ENCODE measurements at places on chromosomes 6 and 20.

GRCh38 chr6:137357263-137357947, 136.8 kb downstream of the OLIG3 start:
- DNase-seq = no peak

GRCh38 chr6:14478381-14479225, 361.0 kb downstream of the CD83 start:
- DNase-seq = no peak

DNA sequence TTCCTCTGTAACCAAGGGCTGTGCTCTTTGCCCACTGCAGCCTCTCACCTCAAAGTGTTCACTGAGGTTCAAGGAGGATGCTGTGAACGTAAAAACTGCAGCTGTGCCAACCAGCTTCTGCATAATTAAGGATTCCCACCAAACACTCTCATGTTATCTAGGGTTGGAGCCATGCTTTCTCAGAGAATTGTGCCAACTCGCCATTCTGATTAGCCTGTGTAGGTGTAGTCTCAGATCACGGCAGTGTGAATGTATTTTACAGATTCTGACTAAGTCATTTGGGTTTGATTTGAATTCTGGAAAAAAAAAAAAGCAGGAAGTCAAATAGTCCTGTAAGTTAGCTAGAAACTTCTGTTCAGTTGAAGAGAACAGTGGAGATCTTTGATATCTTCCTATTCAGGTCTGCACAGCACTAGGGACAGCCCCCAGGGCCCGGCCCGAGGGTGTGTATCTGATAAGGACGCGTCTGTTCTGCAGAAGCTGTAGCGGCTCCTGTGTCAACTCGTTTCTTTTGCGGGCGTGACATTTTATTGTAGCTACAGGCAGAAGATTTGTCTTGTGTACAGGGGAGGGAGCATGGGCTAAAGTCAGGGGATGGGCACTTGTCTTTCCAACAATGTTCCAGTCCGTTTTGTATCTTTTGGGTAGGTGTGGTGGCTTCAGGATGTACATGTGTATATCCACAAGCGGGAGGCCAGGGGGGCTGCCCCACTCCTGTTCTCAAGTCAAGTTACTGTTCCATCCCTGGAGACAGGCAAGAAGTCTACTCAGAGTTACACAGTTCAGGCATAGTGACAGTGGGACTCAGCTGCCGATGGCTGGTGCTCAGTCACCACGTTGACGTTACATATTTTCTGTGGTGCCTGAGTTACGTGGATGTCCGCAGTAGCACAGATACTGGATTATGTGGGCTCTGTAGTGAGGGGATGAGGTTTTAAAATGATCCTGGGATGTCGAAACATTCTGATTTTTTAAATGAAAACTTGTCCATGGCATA, 12.4 kb downstream of the IRF4 start:
- DNase-seq = no peak

- no peak for DNase-seq
These were observed 139.7 kb downstream of the CDC5L start for GRCh38 chr6:44527181-44527580.

DNA sequence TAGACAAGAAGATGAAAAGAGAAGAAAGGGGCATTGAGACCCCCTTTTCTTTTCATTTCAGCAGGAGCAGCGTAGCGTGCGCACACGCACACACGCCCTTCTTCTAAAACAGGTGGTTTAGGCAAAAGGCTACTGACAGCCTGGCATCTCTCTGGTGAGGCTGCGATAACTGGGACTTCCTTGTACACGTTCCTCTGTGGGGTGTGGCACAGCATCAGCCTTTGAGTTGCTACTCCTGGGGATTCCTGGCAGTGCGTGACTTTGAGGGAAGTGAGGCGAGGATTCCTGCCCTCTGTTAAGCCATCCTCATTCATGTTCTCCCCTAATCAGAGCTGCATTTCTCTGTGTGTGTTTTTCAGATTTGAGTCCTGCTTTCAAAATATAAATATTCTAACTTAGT, 94.7 kb downstream of the TMEM170B start:
- DNase-seq = no peak

DNA sequence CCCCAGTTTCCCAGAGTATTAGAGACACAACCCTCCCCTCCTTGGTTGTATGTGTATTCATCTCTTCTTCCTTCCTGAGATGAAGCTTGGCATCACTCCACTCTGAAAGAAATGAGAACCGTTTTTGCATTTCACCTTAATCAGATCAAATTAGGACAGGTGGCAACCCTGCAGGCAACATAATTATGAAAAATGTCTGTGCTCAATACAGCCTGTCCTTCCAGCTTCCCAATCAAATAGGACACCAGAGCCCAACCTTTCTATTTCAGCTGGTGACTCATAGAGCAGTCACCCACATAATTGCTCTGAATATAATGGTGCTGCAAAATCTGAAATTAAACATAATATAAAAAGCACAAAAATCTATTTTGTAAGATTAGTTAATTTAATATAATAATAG, 310.2 kb upstream of the AGPAT4 start:
- no peak for DNase-seq

DNA sequence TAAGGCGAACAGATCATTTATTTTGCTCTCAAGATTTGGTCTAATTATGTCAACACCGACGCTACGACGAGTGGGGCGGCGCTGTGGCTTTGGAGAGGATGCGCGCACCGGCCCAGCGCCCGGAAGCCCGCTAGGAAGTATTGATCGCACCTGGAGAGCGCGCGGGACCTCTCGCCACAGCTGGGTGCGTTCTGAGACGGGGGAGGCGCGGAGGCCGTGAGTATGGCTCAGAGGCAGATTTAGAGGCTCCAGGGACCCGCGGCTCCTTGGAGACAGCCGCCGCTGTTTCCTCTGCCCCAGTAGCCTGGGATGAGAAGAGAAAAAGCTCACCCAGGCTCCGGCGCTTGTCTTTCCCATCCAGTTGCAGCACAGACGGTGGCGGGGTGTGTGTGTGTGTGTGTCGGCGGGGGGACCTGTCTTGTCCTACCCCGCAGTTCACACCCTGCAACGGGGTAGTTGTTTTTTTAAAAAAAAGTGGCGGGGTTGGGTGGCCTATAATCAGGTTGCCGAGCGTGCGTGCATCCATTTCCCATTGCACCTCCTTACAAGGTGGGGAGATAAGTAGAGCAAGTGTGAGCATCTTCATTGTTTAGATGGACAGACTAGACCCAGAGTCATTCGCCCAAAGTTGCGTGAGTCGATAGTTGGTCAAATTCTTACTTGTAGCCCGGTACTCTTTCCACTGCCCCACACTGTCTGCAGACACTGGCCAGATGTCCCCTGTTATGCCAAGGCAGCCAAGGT, 11.2 kb downstream of the TFAP2D start:
- DNase-seq = no peak
